Right cardiac atrium (tissue), 5 donors: ENCODE measurements at places on chromosomes 16 and 17. TPM values are rescaled to one million over a fixed set of nuclear protein-coding genes. Genes with fewer than 3 reads are reported as not detected.
A peak's percentile ranks its signal among the peaks of the same experiment; 100 is the strongest.

GRCh38 chr16:1545044-1546040 is 11.9 kb downstream of the TMEM204 start:
- peak; percentile 89 for DNase-seq

- DNase-seq: no peak
These were observed 206.2 kb upstream of the C16orf82 start for GRCh38 chr16:26860506-26860905.

DNA sequence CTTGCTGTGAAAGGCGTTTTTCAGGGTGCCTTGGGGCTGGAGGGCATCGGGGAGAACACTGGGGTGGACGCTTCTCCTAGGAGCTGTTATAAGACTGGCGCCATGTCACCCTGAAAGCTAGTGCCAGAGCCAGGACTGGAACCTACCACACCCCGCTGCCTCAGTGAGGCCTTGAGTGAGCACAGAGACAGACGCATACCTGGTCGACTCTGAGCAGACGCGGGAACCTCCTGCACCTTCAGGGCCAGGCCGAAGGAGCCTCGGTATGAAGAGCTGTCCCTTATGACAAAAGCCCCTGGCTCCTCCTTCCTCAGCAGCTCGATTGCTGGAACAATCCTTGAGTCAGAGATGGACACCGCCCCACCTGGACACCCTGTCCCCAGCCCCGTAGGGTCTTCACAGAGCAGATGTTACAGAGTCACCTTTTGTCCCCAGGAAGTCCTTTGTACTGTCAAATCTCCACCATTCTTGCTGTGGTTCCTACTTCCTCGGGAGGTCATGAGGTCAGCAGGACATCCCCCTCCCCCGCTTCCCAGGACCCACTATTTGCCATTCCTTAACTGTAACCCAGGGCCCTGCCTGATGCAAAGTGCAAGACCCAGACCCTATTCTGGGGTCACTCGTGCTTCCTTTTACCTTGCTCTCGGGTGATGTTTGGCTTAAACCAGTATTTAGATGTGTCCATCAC is 17.0 kb downstream of the TNS4 start:
- DNase-seq: peak; percentile 16

GRCh38 chr17:33623841-33624240 is 330.7 kb upstream of the ASIC2 start:
- no peak for DNase-seq

GRCh38 chr17:5209396-5209795 is 17.7 kb upstream of the ZNF594 start:
- DNase-seq: no peak

DNA sequence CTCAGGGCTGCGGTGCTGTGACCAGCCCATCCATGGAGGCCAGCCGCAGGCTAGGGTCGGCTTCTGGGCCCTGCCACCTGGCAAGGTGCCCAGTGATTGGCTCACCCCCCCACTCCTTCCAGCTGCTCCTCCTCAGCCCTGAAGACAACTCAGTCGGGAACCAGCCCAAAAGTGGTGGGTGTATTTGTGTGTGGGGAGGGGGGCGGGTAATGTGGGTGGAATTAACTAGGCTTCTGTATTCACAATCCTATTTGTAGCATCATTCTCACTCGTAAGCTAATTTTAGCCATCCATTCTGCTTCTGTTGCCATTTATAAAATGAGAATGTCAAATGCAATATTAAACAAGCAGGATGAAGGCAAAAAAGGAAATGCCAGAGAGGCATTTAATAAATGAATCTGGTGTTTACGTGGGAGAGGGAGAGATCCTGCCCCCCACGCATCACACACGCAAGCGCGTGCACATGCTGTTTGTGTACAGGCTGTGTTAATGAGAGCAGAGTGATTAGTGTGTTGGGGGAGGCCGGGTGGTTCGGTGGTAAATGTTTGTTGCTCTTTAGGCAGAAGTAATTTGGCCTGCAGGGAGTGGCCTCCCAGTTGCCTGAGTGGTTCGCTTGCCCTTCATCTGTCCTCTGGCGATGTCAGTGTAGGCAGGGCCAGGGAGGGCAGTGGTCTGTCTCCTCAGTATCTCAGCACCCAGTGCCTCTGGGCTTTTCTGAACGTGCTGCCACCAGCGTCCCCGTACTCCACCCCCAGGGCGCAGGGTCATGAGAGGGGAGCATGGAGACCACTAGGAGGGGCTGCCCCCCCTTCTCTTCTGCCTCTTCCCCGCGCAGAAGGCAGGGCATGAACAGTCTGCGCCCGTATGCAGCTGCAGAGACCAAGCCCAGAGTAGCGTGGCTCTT is 140.1 kb downstream of the CCDC182 start:
- DNase-seq: peak; percentile 78

DNA sequence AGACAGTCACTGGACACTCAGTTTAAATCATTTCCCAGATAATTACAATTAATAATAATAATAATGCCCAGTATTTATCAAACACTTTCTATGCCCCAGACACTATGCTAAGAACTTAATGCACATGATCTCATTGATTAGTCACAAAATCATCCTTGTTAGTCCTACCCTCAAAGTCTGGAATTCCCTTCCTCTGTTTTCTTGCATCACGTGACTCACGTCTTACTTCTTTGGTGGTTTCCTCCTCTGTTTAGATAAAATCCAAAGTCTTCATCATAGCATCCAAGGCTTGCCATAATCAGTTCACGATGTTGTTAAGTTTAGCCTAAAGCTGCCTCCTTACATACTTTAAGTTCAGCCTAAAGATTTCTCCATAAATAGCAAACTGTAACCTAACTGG is 471.9 kb downstream of the PMP22 start:
- no peak for DNase-seq

- no peak for DNase-seq
These were observed 13.0 kb upstream of the LYRM9 start for GRCh38 chr17:27906226-27906580.

DNA sequence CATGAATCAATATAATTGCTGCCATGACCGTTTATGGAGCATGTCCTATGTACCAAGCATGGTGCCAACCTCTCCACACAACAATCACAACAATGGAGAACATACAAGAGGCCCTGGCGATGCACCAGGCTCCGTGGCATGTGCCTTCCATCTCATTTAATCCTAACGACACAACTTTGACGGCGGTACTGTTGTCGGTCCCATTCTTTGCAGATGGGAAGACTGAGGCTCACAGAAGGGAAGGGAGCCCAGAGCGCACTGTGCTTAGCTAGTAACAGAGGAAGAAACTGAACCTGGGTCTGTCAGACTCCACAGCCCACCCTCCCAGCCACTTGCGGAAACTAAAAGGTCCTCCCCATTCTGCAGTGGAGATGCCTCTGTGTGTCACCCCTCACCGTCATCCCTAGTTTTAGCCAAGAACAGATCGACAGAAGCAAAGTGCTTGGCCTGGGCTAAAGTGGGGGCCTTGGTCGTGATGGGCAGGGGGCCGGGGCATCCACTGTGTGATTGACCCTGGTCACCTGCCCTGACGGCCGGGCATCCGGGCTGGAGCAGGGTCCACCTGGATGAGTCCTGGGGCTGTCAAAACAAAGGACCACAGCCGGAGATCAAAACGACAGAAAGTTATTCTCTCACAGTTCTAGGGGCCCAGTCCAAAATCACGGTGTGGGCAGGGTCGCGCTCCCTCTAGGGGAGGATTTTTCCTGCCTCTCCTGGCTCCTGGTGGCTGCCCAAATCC is 183.9 kb downstream of the C16orf95 start:
- no peak for DNase-seq

DNA sequence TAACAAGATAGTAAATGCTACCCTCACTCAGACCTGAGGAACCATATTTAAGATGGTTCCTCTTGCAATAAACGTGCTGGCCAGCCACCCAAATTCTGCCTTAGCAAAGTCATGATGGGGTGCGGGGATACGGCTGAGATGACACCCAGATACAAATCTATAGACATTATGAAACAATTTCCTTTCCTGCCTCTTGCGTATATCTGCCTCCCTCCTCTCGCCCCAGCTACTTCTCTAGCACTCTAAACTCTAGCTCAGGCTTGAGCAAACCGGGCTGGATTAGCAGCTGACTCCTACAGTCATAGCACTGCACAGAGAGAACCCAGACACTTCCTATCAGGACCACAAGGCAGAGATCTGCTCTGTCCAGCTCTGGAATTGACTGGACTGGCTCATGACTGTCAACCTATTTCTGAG is 22.3 kb downstream of the CD300LF start:
- DNase-seq: no peak

DNA sequence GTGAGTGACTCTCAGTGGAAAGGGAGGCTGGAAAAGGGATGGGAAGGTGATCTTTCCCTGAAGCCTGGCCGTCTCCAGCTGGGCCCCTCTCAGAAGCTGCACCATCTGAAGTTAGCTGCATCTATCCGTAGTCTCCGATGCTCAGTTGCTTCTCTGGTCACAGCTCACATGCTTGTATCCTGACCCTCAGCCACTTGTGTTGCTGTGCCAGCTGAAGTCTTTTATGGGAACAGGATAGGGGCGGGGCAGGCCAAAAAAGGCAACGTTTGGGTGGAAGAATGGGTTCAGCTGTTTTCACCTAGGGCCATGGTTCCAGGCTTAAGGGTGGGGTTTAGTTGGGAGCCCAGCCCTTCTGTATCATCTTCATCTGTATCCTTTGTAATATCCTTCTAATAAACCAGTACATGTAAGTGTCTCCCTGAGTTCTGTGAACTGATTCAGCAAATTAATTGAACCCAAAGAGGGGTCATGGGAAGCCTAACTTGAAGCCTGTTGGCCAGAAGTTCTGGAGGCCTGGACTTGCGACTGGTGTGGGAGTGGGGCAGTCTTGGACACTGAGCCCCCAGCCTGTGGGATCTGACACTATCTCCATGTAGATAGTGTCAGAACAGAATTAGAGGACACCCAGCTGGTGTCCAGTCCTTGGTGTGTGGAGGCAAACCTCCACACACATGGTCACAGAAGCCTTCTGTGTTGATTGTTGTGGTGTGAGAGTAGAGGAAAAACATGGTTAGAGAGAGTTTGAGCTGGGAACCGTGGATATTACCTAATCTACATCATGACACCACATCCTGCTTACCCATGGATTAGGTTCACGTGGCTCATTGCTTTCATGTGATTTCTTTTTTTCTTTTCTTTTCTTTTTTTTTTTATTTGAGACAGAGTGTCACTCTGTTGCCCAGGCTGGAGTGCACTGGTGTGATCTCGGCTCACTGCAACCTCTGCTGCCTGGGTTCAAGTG is 49.3 kb upstream of the FBXO47 start:
- DNase-seq: no peak

DNA sequence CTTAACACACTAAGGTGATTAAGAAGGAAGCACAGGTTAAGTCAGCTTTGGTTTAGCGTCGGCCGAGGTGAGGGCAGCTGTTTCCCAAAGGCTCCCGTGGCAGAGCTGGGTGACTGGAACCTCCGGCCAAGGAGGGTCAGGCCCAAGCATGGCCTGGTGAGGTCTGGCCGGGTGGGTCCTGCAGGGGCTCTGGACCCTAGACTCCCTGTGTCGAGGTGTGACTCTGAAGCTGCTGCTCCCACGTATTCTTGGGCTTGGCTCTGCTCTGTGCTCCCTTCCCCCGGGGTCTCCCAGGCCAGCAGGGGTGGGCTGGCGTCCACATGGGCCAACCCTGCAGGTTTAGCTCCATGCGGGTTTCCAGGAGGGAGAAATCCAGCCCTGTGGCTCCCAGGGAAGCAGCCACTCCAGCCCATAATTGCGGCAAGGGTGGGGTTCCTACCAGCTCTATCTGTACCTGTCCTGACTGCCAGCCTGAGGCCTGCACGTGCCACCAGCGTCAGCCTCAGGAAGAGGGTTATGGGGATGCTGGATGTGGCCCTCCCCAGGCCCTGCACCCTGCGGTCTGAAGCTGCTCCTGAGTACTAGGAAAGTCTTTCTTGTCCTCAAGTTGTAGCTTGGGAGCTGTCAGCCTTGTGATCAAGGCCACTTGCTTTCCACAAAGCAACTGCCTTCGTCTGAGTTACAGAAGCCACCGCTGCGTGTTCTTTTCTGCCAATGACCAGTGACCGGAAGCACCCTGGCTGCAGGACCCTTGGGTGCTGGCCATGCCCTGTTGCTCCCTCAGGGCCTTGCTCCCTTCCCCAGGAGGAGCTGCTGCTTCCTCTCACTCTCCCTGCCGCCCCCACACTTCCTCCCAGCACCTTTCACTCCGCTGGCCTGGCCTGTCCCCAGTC is 4.8 kb downstream of the CDK5R1 start:
- DNase-seq: no peak

- no peak for DNase-seq
These were observed 424.6 kb upstream of the C16orf82 start for GRCh38 chr16:26642047-26642664.

GRCh38 chr16:87457709-87458423 is 35.0 kb downstream of the ZCCHC14 start:
- DNase-seq: no peak

DNA sequence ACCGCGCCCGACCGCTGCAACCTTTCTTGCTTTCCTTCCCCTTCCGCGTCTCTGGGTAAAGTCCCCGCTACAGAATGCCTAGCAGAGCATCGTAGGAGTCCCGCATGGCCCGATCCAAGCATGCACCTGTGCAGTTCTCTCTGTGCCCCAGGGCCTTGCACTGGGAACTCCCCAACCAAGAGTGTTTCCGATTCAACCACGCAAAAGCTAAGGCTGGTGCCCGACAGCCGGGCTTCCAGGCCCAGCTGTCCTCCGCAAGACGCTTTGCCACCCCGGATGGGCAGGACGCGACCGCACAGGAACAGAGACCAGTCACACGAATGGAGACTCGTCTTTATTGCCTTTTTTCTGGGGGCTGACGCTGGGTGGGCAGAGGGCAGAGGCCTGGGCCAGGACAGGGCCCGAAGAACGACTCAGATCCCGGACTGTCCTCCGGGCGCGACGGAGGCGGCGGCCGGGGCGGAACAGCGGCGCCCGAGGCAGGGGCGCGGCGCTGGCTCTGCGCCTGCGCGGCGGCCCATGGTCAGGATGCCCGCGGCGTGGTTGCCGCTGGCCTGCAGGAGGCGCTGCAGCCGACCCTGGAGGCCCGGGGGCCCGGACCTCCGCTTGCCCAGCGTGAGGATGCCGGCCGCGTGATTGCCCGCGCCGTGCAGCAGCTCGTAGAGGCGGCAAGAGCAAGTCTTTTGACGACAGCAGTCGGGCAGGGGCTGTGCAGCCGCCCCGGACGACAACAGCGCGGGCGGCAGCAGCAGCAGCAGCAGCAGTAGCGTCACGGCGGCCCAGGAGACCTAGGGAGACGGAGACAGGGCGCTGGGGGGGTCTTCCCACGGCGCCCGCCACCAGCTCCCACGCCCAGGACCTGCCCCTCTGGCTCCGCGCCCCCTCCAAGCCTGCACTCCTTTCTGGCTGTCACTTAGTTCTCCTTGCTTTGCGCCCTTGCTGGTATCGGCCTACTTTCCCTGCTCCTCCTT is 1.2 kb downstream of the HCRT start:
- peak; percentile 79 for DNase-seq

- peak; percentile 17 for DNase-seq
These were observed 17.9 kb downstream of the C1QTNF1 start for GRCh38 chr17:79041723-79042420.

DNA sequence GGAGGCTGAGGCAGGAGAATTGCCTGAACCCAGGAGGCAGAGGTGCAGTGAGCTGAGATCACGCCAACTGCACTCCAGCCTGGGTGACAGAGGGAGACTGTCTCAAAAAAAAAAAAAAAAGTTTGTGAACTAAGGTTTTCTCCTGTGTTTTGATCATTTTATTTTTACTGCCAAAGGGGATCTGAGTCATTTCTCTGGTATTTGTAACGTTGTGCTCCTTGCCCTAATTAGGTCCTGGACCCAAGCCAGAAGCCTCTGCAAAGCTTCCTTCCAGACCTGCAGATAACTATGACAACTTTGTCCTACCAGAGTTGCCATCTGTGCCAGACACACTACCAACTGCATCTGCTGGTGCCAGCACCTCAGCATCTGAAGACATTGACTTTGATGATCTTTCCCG is 32.1 kb downstream of the IST1 start:
- peak; percentile 74 for DNase-seq

Gene RSKR
- total RNA-seq: 2.9 TPM

Gene ACSM5
- 2.8 TPM for total RNA-seq

Gene ZG16B
- total RNA-seq: 0.64 TPM

Gene RCVRN
- 0.47 TPM for total RNA-seq

Gene KRT28
- total RNA-seq: not detected

Gene RNF222
- not detected for total RNA-seq

Gene KCNG4
- not detected for total RNA-seq
